ENCODE measurements at places on chromosomes 1 and 21.

DNA sequence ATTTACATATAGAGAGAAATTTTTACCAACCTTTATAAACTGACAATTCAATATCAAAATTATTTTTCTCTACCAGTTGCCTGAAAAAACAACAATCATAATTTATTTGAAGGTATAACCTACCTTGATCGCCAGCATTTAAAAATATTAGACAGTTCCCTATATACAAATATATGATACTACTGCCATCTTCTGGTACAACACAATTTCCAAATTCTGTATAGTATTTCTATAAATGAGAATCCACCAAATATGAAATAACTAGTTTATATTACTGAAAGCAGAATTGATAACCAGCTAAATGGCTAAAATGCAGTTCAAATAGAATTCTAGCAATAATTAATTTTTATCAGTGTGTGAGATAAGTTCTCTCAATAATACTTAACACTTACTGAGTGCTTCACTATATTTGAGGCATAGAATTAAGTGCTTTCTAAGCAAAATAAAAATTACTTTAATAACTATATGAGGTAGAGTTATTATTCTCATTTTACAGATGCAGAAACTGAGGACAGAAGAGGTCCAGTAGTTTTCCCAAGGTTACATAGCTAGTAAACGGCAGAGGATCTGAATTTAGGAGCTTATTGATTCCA is 75.6 kb downstream of the PIGK start:
- DNase-seq: no peak

DNA sequence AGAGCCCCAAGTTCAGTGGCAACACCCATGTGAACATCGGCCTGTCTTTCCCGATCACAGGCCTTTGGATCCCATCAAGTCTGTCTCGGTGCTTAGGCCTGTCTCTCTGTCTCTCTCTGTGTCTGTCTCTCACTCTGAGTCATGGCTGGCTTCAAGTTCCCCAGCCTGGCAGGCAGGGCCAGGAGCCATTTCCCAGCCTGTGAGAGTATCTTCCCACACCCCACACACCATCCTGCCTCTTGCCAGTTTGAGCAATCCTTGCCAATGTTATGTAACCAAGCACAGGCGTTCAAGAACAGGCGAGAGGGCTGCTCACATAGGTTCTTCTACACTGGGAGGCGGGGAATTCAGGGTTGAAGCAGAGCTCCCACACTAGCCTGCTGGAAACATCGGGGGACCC is 70.0 kb upstream of the TMEM51 start:
- DNase-seq: no peak

DNA sequence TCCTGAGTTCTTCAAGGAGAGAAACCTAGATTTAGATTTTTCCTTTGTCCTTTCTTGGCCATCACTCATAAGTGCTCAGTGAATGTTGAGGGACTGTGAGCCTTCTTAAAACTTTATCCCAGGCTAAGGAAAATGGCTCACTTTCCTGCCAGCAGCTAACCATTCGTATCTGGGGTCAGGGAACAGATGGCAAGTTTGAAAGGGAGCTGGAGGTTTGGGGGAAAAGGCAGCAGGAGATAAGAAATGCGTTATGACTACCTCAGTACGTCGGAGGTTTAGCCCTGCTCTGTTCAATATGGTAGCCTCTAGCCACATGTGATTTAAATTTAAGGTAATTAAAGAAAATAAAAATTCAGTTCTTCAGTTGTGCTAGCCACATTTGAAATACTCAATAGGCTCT is 13.3 kb downstream of the RRP15 start:
- DNase-seq: no peak

GRCh38 chr1:66730462-66730861 is 21.8 kb upstream of the DYNLT5 start:
- DNase-seq: no peak
